Fibroblast of skin of abdomen (primary cell): ENCODE measurements at places on chromosomes 3 and 15.

DNA sequence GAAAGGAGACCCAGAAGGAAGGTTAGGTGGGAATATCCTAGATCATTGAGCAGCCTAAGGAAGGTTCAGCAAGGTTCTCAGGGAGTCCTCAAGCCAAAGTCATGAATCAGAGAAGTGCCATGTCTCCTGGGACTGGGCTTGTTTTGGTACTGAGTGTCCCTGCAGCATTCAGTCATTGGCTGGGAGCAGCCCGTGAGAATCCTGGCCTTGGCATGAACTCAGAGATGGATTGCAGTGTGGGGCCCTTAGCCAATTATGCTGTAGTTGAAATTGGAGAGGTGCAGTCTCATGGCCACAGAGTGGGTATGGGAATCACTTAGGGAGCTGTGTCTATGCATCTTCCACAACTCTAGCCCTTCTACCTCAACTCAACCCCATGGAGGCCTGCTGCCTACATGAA is 17.0 kb upstream of the PPM1L start:
- DNase-seq: no peak

DNA sequence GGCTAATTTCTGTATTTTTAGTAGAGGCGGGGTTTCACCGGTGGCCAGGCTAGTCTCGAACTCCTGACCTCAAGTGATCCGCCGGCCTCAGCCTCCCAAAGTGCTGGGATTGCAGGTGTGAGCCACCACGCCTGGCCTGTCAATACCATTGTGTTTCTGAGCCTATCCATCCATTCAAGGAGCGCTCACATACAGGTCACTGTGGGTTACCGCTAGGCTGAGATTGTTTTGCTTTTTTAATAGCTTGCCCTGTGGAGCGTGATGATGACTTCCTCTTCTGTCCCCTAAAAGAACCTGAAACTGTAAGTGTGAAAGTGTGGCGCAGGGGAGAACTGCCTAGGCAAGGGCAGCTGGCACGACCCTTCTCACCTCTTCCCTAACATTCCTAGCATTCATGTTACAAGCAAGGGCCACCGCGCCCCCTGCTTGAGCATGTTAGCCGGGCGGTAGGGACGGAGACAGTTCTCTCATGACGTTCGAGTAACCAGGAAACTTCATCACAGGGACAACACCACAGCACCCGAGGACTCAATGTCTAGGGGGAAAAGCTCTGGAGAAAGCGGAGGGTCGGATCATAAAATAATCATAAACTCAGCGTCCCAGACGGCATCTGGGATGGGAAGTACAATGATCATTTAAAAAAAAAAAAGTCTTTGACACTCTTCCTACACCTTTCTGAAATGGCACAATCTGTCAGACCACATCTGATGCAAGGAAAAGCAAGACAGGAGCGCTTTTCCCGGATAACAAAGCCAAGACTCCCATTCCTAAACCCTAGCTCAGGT is 790 bp downstream of the LAMP3 start:
- DNase-seq: no peak

GRCh38 chr3:131608296-131608695 is 105.5 kb upstream of the MRPL3 start:
- no peak for DNase-seq

DNA sequence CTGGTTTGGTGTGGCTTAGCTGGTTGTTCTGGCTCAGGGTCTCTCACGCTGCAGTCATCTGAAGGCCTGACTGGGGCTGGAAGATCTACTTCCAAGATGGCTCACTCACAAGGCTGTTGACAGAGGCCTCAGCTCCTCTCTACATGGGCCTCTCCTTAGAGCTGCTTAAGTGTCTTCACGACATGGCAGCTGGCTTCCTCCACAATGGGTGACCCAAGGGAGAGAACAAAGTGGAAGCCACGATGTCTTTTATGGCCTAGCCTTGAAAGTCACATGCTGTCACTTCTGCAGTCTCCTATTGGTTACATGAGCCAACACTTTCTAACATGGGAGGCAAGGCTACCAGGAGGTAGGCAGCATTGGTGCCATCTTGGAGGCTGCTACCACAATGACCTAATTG is 13.4 kb upstream of the PDE8A start:
- no peak for DNase-seq

- DNase-seq: peak; percentile 63
Observed at GRCh38 chr3:139534992-139535879, 4.3 kb downstream of the RBP1 start.

- DNase-seq: peak; percentile 85
Observed at GRCh38 chr3:13019243-13020095, 53.8 kb downstream of the IQSEC1 start.

DNA sequence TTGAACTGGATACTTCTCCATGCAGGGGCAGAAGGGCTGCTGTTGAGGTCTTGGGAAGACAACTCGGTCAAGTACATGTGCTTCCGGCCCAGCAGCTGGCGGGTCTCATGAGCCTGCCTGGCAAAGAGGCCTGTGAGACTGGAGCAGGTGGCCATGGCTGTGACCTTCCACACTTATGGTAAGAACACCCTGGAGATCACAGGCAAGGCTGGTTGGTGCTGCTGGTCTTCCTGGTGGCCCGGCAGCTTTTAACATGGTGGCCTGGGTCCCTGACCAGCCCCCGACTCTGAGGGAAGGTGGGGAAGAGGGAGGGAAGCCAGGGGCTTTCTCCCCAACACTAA is 15.4 kb downstream of the CHRD start:
- no peak for DNase-seq

DNA sequence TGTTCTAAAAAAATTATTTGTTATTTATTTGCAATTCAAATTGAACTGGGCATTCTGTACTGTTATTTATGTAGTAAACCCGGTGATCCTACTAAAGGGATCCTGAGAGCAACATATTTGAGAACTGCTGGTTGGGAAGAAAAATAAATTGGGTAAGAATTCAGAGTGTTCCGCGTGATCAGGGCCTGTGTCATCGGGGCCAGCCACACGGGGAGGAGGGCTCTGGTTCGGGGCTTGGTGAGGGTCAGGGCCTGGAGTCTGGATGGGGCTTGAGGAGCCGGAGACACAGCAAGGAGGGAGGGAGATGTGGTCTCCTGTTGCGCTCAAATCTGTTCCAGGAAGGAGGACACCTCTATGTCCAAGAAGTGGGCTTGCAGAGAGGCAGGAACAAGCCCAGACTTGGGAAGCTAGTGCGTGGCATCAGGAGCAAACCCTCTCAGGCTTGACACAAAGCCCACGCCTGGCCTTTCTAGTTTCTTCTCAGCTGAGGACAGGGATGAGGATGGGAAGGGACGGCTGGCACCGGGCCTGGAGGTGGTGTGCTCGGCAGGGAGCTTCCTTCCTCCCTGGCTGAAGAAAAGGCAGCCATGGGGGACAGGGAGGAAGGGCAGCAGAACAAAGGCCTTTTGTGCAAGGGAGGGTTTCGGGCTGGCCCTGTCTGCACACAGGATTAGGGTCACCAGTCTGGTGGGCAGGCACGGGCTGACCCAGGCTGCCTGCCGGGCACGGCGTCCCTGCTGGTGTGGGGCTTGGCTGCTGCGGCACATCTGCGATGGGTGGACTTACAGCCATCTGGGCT is 22.9 kb upstream of the FBLN2 start:
- DNase-seq: no peak

GRCh38 chr3:139988472-139989156 is 53.6 kb downstream of the CLSTN2 start:
- no peak for DNase-seq

- DNase-seq: no peak
Observed at GRCh38 chr3:47042231-47042791, 62.8 kb downstream of the NBEAL2 start.

DNA sequence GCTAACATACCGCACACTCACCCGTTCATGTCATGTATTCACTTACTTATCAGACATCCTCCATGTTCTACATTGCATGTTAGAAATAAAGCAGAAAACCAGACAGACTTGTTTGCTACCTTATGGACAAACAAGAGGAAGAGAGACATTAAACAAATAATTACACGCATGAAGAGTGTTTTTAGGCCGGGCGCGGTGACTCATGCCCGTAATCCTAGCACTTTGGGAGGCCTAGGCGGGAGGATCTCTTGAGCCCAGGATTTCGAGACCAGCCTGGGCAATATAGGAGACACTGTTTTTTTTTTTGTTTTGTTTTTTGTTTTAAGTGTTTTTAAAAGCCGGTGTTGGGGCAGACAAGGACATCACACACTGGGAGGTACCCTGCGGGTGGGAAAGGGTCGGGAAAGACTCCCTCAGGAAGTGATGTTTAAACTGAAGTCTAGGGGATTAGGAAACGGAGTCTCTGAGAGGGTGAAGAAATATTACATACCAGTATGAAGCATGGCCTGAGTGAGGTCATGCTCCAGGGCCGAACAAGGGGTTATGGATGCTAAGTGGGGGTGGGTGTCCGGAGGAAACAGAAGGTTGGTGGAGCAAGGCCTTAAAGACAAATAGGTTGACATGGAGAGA is 2.1 kb upstream of the USP3 start:
- DNase-seq: no peak

- DNase-seq: peak; percentile 58
Observed at GRCh38 chr3:108862865-108863798, 40.5 kb downstream of the TRAT1 start.

DNA sequence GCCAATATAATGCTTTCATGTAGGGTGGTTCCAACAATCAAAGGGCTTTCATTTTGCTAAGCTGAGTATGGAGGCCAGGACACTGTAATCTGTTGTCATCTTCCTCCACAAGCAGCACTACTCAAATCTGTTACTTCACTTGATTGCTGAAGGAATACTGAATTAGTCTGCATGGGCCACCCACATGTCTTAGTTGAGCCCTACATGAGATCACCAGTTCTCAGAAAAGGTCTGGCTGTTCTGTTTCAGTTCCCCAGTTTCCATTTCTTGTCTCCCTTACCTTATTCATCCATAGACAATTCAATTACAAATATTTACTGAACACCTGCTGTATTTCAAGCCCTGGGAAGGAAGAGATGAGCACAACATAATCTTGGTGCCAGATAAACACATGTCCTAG is 119.2 kb downstream of the FHIT start:
- no peak for DNase-seq

GRCh38 chr15:49712162-49712561 is 91.3 kb downstream of the DTWD1 start:
- no peak for DNase-seq

DNA sequence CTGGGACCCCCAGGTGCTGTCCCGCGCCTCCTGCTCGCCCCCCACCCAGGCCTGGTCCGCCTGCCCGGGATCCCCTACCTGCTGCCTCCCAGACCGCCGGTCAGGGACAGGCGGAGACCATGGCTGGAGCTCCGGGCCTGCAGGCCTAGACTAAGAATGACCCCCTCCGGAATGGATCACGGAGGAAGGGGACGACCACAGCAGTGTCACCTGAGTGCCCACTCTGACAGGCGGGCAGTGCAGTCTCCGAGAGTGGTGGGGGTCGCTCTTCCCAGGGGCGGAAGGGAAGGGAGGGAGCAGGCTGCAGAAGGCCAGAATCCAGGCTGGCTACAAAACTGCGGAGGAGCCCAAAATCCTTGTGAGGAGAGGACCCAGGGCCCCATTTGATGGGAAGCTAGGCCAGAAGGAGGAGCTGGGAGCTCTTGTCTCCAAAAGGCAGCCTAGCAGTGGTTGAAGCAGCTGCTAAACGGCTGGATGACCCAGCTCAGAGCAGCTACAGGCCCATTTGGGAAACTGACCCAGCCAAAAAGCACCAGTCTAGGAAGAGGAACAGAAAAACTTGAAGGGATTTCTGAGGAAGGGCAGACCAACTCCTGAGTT is 908 bp upstream of the RAB43 start:
- DNase-seq: no peak

DNA sequence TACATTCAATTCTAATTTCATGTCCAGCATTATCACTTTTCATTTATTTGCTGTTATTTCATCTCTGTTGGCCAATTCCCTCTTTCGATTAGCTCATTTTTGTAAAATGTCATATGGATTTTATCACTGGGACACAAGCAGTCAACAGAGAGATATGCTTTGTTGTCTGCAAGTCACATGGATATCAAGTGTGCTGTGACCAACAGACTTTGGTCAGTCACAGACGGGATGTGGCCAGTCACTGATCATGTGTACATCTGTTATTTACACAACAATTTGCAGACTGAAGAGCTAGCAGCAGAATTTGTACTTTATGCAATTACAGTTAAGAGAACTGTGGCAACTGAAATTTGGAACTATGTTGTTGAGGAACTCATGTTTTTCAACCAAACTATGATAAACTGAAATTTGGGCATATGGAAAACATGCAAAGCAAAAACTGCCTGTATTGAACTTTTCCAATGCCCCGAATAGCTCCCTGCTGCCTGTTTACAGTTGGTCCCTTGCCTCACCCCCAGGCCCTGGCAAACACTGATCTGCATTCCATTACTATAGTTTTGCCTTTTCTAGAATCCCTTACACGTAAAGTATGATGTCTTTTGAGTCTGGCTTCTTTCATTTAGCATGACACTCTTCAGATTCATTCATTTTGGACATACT is 104.4 kb downstream of the RPL22L1 start:
- DNase-seq: no peak

GRCh38 chr3:137509354-137510045 is 254.6 kb upstream of the SOX14 start:
- DNase-seq: no peak

- DNase-seq: peak; percentile 23
Observed at GRCh38 chr3:62161371-62161770, 212.0 kb downstream of the FEZF2 start.

DNA sequence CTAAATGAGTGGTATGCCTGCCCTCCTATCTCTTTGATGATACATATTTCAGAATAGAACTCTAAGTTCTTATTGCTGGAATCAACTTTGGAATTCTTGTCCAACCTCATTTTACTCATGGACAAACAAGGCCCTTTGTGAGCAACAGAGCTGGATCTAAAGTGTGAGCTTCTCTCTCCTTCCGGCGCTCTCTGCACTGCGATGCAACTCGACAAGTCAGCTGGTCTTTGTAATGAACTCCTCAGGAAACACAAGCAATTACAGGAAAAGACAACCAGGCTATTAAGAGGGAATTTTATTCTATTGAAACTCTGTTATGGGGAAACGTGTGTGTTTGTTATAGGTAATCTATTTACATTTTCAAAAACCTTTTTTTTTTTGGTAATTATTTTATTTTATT is 20.3 kb upstream of the NRROS start:
- DNase-seq: no peak

- DNase-seq: no peak
Observed at GRCh38 chr3:49421890-49422378, 339 bp downstream of the AMT start.

DNA sequence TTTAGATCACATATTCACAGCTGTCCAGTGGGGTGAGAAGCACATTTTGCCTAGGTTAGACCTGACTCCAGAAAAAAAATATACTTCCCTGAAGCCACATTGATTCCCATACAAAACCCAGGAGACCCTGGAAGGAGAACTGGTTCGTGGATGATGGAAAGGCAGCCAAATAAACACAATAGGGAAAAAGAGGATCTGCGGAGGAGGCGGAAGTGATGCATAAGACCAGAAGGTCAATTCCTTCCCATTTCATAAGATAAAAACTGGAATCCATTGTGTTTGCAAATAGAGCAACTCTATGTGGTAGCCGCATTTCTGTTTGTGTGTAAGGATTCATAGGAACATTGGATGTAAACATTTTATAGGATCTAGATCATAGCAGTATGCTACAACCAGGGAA is 781.9 kb upstream of the GRM7 start:
- DNase-seq: no peak

- DNase-seq: no peak
Observed at GRCh38 chr3:192216067-192216466, 511.3 kb downstream of the FGF12 start.
